ENCODE measurements at places on chromosomes 3 and 15.

DNA sequence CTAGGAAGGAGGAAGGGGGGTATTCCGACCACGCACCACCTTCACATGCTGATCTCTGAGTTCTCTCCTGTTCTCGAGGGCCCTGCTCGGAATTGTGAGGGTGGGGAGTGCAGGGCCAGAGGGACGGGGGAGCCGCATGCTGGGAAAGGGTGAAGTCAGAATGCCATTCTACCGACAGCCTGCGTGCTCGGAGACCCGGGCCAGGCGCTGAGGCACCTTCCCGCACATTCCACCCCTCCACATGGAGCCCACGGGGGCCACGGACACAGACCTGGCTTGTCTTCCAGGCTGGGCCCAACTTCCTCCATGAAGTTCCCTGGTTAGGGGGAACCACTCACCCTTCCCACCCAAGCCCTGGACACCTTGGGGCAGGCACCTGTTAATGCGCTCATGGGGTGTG is 28.7 kb upstream of the PIGZ start:
- H3K4me1 ChIP-seq, result peaks cover 5% of the 10 kb centered on the region
- H3K27me3 ChIP-seq, result no peaks in the 10 kb centered on the region
- no peak overlapping the region for H3K4me3 ChIP-seq
- H3K27ac ChIP-seq, result no peak overlapping the region

- peak overlapping the region; percentile 89 for H3K27ac ChIP-seq
- DNase-seq, result no peak
- H3K36me3 ChIP-seq, result no peaks in the 10 kb centered on the region
Measured at GRCh38 chr15:41773729-41774061, 589 bp upstream of the MAPKBP1 start.

DNA sequence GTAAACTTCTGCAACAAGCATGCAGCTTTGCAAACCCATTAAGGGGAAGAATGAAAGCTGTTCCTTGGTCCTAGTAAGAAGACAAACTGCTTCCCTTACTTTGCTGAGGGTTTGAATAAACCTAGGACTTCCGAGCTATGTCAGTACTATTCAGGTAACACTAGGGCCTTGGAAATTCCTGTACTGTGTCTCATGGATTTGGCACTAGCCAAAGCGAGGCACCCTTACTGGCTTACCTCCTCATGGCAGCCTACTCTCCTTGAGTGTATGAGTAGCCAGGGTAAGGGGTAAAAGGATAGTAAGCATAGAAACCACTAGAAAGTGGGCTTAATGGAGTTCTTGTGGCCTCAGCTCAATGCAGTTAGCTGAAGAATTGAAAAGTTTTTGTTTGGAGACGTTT is 224.2 kb downstream of the P3H2 start:
- no peak overlapping the region for H3K27ac ChIP-seq
- no peaks in the 10 kb centered on the region for H3K4me1 ChIP-seq

DNA sequence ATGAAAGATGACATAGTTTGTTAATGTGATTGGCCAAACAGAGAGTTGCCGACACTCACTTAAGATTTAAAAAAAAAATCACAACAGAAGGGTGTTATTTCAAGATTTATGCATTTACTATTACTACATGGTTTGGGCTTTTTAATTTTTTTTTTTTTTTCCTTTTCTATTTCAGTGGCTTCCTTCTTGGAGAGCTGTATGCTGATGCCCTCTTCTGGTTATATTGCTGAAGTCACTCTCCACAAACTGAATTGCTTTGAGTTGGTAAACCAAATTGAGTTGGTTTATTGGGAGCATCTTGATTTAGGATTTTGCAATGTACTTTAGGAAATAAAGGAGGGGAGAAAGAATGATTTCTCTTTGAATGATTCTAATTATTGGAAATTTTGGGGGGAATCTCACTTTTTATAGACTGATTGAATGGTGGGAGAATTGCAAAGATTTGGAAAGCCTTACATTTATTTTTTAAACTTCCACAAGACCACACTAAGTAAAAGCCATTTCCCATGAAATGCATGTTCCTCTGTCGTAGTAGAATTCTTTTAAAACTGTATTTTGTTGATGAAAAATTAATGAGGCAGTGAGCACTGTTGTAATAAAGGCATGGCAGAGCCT is 186.6 kb upstream of the FEZF2 start:
- H3K4me3 ChIP-seq, result no peak overlapping the region
- H3K36me3 ChIP-seq, result no peaks in the 10 kb centered on the region
- H3K27ac ChIP-seq, result no peak overlapping the region
- H3K27me3 ChIP-seq, result no peaks in the 10 kb centered on the region
- no peak for DNase-seq

DNA sequence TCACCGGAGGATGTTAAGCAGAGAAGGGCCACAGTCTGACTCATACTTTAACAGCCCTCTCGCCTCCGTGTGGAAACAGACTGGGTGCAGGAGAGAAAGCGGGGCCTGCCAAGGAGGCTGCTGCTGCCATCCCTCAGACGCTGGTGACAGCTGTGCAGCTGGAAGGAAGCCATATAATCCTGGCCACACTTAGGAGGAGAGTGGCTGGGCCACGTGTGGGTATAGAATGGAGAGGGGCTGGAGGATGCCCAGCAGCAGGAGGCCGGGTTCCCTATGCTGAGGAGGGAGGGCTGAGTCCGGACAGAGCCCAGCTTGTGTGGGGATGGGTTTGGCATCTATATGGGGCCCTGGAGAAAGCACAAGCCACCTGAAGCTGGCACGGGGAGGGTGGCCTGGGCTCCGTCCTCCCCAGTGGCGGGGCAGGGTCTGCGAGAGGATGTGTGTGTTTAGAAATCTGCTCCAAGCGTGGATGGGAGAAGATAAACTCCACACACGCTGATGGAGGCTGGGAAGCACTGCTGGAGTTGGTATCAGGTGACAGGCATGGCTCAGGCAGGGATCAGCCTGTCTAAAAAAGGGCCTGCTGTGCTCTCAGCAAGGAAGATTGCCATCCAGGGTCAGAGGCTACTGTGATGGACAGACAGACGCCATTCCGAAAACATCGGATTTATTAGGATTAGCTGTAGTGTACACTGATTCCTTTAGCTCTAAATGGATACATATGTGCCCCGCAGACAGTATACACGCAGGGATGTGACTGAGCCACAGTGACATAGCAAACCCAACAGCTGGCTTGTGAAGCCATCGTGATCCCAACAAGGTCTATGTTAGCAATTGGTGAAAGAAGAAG is 15.9 kb downstream of the ABTB1 start:
- no peak overlapping the region for H3K4me3 ChIP-seq
- no peak for DNase-seq
- no peaks in the 10 kb centered on the region for H3K36me3 ChIP-seq
- H3K4me1 ChIP-seq, result no peaks in the 10 kb centered on the region

DNA sequence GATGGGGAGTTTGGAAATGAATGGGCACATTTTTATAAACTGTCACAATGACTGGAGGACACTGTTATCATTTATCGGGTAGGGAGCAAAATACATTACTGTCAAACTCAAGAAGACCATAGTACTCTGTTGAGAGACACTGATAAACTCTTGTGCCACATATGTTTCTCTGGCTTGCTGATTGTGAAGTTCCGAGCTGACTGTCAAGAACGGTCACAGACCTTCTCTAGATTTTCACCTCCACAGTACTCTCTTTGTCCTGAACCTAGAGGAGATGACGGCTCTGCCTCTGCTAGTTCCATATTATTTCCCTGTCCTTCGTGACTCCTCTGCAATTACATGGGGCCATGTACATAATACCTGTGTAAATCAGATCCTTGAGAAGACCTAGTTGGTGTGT is 451.9 kb downstream of the LPP start:
- peaks cover 17% of the 10 kb centered on the region for H3K4me1 ChIP-seq
- no peaks in the 10 kb centered on the region for H3K27me3 ChIP-seq
- H3K36me3 ChIP-seq, result peaks cover 13% of the 10 kb centered on the region
- H3K4me3 ChIP-seq, result no peak overlapping the region
- no peak for DNase-seq
- no peak overlapping the region for H3K27ac ChIP-seq

DNA sequence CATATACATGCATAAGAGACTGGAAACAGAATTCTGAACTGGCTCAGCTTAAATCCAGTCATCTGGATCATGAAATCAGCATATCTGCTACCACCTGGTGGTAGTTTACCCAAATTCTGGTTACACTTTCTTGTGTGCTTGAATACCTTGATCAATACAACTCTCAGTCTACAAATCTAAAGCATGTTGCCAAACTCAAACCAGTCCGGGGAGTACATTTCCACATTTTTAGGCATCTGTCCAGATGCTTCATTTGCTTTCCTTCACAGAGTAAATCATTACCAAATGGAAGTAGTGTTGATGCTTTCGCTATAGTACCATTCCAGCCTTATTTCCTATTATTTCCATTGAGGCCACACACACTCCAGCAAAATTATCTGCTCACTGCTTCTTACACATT is 126.4 kb downstream of the P2RY1 start:
- H3K27ac ChIP-seq, result no peak overlapping the region
- no peaks in the 10 kb centered on the region for H3K4me1 ChIP-seq
- H3K27me3 ChIP-seq, result no peaks in the 10 kb centered on the region
- DNase-seq, result no peak
- H3K36me3 ChIP-seq, result no peaks in the 10 kb centered on the region

GRCh38 chr15:34793901-34794300 is 1.4 kb downstream of the ACTC1 start:
- DNase-seq, result no peak
- H3K27ac ChIP-seq, result no peak overlapping the region
- no peak overlapping the region for H3K4me3 ChIP-seq
- no peaks in the 10 kb centered on the region for H3K4me1 ChIP-seq
- no peaks in the 10 kb centered on the region for H3K36me3 ChIP-seq

DNA sequence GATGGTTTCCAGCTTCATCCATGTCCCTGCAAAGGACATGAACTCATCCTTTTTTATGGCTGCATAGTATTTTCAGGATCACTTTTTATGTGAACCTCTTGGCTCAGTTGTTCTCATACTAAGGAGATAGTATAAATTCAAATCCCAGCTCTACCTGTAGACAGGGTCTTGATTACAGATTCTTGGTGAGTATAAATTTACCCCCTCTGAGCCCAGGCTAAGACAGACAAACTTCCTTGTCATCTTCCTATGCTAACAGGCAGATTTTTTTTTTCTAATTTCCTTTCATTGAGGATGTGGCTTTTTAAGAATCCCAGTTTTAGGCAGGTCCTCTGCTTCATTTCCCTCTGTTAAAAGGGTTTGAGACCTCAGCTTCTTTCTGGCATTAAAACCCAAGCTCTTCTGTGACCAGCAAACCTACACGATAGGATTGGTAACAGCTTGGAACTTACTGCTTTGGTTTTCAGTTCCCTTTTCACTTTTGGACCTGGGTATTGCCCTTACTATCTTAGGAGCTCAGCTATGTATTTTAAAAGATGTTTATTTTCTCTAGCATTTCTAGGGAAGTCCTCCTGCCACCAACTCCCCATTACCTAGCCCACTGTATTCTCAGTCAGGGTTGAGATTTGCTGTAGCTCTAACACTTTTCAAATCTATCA is 72.5 kb downstream of the VPS8 start:
- no peak overlapping the region for H3K4me3 ChIP-seq
- no peaks in the 10 kb centered on the region for H3K27me3 ChIP-seq
- DNase-seq, result no peak
- H3K36me3 ChIP-seq, result peaks cover 12% of the 10 kb centered on the region

DNA sequence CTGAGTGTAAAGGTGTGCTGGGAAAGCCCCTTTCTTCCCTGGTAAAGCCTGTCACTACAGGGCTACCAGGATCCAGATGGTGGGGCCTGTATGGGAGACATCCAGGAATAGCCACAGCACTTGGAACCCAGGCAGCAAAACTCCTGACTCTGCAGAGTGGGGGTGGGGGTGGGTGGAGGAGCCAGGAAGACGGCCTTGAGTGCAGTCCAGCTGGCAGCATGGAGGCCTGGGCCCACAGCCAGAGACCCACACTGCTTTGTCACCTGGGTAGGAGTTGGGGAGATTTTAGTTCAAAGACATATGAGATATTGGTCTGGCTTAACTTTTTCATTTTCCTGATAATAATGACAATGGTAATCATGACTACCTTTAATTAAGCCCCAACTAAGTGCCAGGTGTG is 116.7 kb upstream of the MRPS22 start:
- no peaks in the 10 kb centered on the region for H3K27me3 ChIP-seq
- no peaks in the 10 kb centered on the region for H3K36me3 ChIP-seq
- H3K4me3 ChIP-seq, result no peak overlapping the region
- H3K4me1 ChIP-seq, result no peaks in the 10 kb centered on the region
- H3K27ac ChIP-seq, result no peak overlapping the region

- DNase-seq, result no peak
- H3K4me3 ChIP-seq, result peak overlapping the region; percentile 13
- H3K36me3 ChIP-seq, result no peaks in the 10 kb centered on the region
Measured at GRCh38 chr15:79673416-79674123, 223.2 kb downstream of the MTHFS start.

DNA sequence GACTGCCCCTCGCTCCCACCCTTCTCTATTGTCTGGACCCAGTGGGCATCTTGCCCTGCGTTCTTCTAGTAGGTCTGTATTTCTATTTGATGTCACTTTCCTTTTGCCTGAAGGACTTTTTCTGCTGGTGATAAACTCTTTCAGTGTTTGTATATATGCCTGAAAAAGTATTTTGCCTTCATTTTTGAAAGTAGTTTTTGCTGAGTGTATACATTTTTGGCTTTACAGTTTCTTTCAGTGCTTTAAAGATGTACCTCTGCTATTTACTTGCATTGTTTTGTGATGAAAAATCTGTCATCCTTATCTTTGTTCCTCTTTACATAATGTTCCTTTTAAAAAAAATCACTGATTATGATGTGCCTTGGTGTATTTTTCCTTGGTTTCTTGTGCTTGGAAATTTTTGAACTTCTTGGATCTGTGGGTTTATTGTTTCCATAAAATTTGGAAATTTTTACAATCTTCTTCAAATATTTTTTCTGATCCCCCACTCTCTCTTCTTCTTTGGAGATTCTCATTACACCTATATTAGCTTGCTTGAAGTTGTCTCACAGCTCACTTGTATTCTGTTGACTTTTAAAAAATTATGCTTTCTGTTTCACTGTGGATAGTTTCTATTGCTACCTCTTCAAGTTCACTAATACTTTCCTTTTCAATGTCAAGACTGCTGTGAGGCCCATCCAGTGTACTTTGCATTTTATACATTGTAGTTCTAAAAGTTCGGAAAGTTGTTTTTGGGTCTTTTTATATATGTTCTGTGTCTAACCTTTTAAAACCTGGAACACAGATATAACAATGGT is 67.8 kb downstream of the RGMA start:
- peak overlapping the region; percentile 12 for H3K4me3 ChIP-seq
- peaks cover 61% of the 10 kb centered on the region for H3K4me1 ChIP-seq
- H3K27me3 ChIP-seq, result no peaks in the 10 kb centered on the region
- no peak for DNase-seq

GRCh38 chr3:178159691-178160220 is 376.5 kb upstream of the KCNMB2 start:
- no peaks in the 10 kb centered on the region for H3K4me1 ChIP-seq
- no peaks in the 10 kb centered on the region for H3K36me3 ChIP-seq
- H3K4me3 ChIP-seq, result no peak overlapping the region
- H3K27ac ChIP-seq, result no peak overlapping the region
- DNase-seq, result no peak
- peaks cover 7% of the 10 kb centered on the region for H3K27me3 ChIP-seq

DNA sequence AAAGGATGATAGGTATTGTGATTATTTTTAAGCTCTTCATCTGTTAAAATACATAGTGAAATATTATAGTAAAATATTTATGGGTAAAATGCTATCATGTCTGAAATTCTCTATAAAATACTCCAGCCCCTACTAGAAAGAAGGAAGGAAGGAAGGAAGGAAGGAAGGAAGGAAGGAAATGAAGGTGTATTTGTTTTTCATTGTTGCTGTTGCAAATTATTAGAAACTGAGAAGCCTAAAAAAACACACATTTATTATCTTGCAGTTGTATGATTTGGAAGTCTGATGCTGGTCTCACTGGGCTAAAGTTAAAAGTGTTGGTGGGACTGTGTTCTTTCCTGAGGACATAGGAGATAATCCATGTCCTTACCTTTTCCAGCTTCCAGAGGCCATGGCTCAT is 47.6 kb upstream of the CLSTN2 start:
- H3K27me3 ChIP-seq, result no peaks in the 10 kb centered on the region
- no peaks in the 10 kb centered on the region for H3K36me3 ChIP-seq
- no peak overlapping the region for H3K4me3 ChIP-seq
- no peak overlapping the region for H3K27ac ChIP-seq
- no peak for DNase-seq

All from natural killer cell treated with Interleukin-12 subunit alpha and Interleukin-12 subunit beta and Interleukin-15 and Interleukin-18, amount 100 ng/mL, for 72 hours (primary cell).